Cortex of kidney (tissue), 1 donor: ENCODE measurements at places on chromosomes 2 and 18.

GRCh38 chr2:71611781-71612527, 158.6 kb downstream of the DYSF start:
- DNase-seq, result no peak

DNA sequence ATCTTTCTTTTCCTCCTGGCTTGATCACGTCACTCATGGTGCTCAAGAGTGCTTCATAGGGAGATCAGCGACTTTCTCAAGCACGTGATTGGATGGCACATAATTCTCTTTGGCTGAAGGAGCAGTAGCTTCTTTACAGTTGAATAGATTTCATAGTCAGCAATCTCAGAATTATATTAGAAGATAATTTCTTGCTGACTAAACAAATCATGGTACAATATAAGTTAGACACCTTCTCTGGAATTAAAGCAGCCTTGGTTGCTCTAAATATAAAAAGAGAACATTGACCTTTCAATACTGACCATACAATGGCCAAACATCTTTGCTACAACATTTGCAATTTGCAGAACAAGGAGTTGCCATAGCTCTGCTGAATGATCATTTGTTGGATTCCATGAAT, 238.5 kb upstream of the CHST9 start:
- DNase-seq, result no peak

GRCh38 chr2:222554517-222554916, 101.4 kb downstream of the FARSB start:
- DNase-seq, result no peak

DNA sequence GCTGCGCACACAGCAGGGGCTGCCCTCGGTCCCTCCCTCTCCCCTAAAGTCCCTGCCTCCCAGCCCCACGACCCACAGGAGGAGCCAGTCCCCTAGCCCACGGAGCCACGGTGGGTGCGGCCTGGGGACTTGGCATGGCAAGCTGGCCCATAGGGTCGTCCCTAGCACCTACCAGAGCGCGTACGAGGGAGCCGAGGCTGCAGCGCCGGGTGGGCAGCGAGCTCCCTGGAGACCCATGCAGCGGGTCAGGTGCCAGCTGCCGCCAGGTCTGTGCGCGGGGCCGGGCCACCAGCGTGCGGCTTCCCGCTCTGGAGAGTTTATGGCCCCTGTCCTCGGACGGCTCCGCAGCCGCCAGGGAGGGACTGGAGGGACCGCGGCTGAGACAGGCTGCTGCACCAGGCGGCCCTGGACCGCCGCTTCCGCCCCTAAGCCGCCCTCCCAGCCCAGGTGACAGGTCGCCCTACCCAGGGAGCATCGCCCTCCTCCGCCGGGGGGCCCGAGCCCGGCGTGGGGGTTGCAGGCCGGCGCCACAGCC, 273.6 kb downstream of the CCDC74A start:
- no peak for DNase-seq

DNA sequence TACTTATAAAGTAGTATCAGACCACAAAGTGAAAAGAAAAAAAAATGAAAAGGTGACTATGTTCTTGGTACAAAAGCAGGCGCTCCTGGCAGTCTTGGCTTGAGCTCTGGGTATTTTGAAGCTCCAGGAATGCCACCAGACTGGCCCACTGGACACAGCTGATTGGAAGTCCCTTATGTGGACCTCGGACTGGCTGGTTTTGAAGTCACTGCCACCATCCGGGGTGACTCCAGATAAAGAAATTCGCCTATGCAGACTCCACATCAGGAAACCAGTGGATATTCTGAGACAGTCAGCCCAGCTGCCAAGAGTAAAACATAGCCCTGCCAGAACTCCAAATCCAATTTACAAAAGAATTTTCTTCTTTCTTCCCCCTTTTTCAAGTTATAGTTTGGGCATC, 28.0 kb downstream of the ACKR3 start:
- DNase-seq, result no peak
